ENCODE measurements at places on chromosomes 11 and 22.

DNA sequence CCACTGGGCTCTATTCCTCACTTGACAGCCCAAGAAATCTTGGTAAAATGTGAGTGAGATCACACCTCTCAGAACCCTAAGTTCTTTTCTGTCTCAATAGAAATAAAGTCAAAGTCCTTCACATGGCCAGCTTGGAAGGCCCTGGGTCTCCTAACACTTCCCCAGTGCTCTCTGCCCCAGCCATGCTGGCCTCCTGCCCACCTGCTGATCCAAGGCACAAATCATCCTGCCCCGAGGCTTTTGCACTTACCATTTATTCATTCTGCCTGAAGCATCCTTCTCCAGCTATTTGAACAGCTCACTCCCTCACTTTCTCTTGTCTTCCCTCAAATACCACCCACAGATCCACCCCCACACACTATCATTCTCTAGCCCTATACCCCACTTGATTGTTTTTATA is 26.4 kb downstream of the ISX start:
- no peak for DNase-seq

DNA sequence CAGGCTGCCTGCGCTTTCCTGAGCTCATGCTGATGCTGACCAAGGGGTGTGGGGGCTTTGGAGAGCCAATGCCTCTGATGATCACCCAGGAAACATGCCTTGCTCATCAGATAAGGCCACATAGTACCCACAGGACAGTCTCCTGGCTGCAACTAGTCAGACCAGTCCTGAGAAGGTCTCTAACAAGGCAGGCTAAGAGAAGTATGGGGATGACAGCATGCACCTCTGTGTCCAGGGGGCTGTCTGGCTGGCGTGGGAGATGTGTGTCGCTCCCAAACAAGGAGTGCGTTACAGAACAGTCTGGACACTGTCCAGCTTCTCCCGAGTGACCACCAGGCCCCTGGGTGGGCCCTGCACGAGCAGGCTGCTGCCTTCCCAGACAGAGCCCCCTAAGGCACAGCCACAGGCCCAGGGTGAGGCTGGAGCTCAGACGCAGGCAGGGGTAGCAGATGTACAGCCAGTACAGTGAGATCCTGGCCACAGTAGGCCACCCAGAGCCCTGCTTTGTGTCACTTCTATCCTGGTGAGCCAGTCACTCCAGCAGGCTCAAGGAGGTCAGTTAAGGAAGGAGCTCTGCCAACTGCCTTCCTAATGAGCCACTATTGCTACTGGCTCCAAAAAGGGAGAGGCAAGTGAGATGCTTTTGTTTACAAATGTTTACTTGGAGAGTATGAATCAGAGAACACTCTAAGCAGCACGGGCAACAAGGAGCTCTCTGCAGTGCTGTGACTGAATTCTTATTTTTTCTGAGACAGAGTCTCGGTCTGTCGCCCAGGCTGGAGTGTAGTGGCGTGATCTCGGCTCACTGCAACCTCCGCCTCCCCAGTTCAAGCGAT is 66.0 kb upstream of the CLTCL1 start:
- DNase-seq, result no peak

DNA sequence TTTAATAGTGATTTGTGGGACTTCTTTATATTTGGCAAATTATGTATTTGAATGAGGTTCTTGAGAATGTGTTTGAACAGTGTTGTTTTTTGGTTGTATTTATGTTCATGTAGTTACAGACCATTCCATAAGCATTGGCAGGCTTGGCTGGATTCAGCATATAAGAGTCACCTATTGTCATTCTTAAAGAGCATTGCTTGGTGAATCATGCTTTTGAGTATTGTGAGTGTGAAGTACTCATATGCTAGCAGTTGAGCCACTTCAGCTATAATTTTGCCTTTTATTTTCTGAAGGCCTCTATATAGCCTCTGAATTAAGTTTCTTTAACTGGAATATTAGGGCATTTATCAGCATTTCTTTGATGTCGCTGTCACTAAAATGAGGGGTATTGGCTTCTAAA is 110.0 kb upstream of the GAL start:
- no peak for DNase-seq

- no peak for DNase-seq
Measured at GRCh38 chr11:66264914-66265313, 3.5 kb upstream of the RAB1B start.

DNA sequence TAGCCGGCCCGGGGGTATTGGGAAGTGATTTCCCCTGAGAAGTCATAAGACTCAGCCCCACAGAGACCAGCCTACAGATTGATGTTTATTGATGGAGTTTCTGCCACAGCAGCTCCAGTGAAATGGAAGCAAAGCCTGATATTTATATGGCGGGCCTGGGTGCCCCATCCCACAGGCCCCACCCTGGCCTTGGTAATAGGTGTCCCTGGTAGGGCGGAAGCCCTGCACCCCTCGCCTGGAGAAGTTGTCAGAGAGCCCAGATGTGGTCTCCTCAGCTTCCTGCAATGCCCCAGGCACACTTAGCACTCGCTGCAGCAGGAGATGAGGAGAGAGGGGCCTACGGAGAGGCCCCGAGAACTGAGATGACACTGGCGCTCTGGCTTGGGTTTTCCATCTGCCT is 107.4 kb downstream of the MORC2 start:
- DNase-seq, result no peak

GRCh38 chr22:37633625-37634416 is 5.6 kb upstream of the SH3BP1 start:
- no peak for DNase-seq

Data from LNCaP clone FGC (cell line).